Activated T-helper 1 cell treated with Interleukin-2 at 50 U/mL for 16 hours (primary cell): ENCODE measurements at places on chromosomes 2 and 18.

- no peak for DNase-seq
Measured at GRCh38 chr18:46321955-46322354, 217.8 kb downstream of the HAUS1 start.

- DNase-seq: no peak
Measured at GRCh38 chr2:29398384-29399237, 283.4 kb downstream of the CLIP4 start.

GRCh38 chr2:221334481-221335218 lies 237.5 kb downstream of the EPHA4 start:
- DNase-seq: no peak

GRCh38 chr2:214536625-214537024 lies 125.8 kb downstream of the VWC2L start:
- DNase-seq: no peak

DNA sequence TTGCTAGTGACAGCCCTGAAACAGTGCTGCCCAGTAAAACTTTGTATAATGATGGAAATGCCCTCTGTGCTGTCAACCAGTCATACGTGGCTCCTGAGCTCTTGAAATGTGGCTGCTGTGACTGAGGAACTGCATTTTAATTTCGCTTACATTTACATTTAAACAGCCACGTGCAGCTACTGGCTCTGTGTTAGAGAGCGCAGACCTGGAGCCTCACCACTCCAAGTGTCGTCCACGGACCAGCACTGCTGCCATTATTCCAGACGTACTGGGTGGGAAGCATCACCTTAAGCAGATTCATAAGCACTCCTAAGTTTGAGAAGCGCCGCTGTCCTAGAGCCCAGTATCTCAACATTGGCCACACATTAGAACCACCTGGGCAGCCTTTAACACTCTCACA lies 77.0 kb upstream of the MGAT4A start:
- no peak for DNase-seq
